Dermis blood vessel endothelial cell (primary cell): ENCODE measurements at places on chromosomes 1 and 21.

DNA sequence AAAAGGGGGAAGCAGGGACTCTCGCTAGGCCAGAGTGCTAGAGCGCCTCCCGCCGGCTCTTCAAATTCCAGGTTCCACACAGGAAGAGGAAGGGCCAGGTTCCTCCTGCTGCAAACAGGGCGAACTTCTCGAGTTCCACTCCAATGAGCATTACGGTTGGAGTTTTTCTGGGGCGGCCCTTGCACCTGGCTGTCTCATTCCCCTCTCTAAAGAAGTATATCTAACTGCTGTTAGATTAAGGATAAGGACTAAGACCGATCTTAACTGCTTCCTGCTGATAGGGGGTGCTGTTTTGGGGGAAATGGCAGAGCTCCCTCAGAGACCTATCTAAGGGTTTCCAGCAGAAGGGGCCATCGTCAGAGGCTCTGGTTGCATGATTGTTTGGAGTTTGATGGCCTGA is 138.0 kb downstream of the RABGAP1L start:
- no peak for DNase-seq

GRCh38 chr1:223140611-223141405 is 2.2 kb downstream of the TLR5 start:
- DNase-seq = no peak

GRCh38 chr1:247829656-247830055 is 5.7 kb upstream of the OR14A16 start:
- DNase-seq = no peak

DNA sequence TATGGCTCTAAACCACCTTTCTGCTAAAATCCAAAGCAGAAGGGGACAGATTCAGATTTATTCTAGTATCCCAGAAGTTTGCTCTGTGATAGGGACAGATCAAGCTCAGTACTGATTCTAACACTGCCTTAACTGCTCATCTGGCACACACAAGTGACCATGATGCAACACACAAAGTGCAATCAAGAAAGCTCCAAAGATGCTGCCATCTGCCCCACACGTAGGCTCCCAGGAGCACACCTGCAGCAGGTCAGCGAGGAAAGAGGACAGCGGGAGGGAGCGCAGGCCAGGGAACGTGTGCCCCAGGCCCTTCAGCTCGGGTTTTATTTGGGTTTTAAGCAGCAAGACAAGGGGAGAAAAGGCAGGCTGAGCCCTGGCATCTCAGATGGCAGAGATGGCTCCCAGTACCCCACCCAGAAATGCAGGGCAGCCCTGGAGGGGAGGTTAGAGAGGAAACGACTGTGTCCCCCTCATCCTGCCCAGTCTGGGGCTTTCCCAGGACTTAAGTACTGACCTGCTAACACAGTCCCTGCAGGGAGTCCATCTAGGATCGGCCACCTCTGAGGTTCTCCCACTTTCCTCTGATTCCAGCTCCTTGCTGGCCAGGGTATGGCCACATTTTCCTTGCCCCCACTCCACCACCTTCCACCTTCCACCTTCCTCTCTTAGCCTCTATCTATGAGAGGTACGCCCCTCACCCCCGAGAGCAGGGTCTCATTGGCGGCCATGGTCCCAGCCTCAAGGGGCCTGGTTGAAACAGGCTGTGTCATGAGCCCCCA is 1.2 kb downstream of the TRIM11 start:
- DNase-seq = peak; percentile 17

- peak; percentile 59 for DNase-seq
Observed at GRCh38 chr1:109649491-109649914, 6.4 kb upstream of the GSTM4 start.

DNA sequence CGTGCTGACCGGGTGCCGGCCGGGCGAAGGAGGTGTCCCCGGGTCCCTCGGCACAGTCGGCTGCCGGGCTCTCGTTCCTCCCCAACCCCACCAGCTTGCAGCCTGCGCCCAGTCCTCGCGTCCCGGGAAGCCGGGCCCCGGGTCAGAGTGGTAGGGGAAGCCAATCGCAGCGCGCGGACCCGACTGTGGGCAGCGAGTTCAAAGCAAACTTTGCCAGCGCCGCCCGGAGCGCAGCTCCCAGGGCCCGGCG is 328 bp downstream of the MYCL start:
- no peak for DNase-seq

- DNase-seq = peak; percentile 81
Observed at GRCh38 chr1:226798427-226799411, 59.6 kb upstream of the ITPKB start.
